ENCODE measurements at places on chromosomes 3 and 15. TPM values are rescaled to one million over a fixed set of nuclear protein-coding genes. Genes with fewer than 3 reads are reported as not detected.

The HGD gene
- total RNA-seq: 11.9 TPM

The ADAMTS17 gene
- total RNA-seq: 4.7 TPM

The CHRD gene
- 13.0 TPM for total RNA-seq

The APH1B gene
- total RNA-seq: 19.8 TPM

The BCHE gene
- 1.1 TPM for total RNA-seq

The CTXN2 gene
- total RNA-seq: 0.38 TPM

The BFSP2 gene
- not detected for total RNA-seq

The KY gene
- total RNA-seq: not detected

The CLDN16 gene
- total RNA-seq: 0.31 TPM

The GREM1 gene
- total RNA-seq: 0.17 TPM

The ONECUT1 gene
- total RNA-seq: 341 TPM

The GCNT3 gene
- total RNA-seq: 5.6 TPM

The STXBP5L gene
- total RNA-seq: 8.5 TPM

The GATA2 gene
- total RNA-seq: 1.9 TPM

The RETNLB gene
- total RNA-seq: not detected

The PRICKLE2 gene
- 23.2 TPM for total RNA-seq

The PRR20G gene
- total RNA-seq: not detected

The ITIH3 gene
- total RNA-seq: 1.2 TPM

The SLC35A5 gene
- 36.8 TPM for total RNA-seq

The CMTM8 gene
- 33.8 TPM for total RNA-seq

The ZNF660 gene
- 22.6 TPM for total RNA-seq

The SI gene
- 2.0 TPM for total RNA-seq

The ACTL6A gene
- 72.4 TPM for total RNA-seq

The CYP1A1 gene
- 1.5 TPM for total RNA-seq

The APOD gene
- not detected for total RNA-seq

The TMEM212 gene
- not detected for total RNA-seq

The POLR2M gene
- 57.0 TPM for total RNA-seq

The GNB4 gene
- total RNA-seq: 1.4 TPM

The PLA2G4B gene
- total RNA-seq: 13.1 TPM

The IGDCC3 gene
- 125 TPM for total RNA-seq

The C15orf62 gene
- total RNA-seq: 1.8 TPM

The ZBBX gene
- 3.4 TPM for total RNA-seq

The PIF1 gene
- 18.9 TPM for total RNA-seq

The ENTPD3 gene
- 1.4 TPM for total RNA-seq

The NR2E3 gene
- total RNA-seq: not detected

The CACNA2D3 gene
- not detected for total RNA-seq

The NLGN1 gene
- total RNA-seq: 5.7 TPM

The PTX3 gene
- total RNA-seq: 0.40 TPM

The GOLGA8N gene
- total RNA-seq: 0.69 TPM
